GM04503 (cell line): ENCODE measurements at places on chromosomes 2 and 18.

GRCh38 chr2:29617351-29617750, 304.0 kb downstream of the ALK start:
- no peak for DNase-seq

- no peak for DNase-seq
These were observed 319.2 kb downstream of the GULP1 start for GRCh38 chr2:188610827-188611226.

GRCh38 chr2:38485734-38486133, 108.7 kb upstream of the ATL2 start:
- no peak for DNase-seq

DNA sequence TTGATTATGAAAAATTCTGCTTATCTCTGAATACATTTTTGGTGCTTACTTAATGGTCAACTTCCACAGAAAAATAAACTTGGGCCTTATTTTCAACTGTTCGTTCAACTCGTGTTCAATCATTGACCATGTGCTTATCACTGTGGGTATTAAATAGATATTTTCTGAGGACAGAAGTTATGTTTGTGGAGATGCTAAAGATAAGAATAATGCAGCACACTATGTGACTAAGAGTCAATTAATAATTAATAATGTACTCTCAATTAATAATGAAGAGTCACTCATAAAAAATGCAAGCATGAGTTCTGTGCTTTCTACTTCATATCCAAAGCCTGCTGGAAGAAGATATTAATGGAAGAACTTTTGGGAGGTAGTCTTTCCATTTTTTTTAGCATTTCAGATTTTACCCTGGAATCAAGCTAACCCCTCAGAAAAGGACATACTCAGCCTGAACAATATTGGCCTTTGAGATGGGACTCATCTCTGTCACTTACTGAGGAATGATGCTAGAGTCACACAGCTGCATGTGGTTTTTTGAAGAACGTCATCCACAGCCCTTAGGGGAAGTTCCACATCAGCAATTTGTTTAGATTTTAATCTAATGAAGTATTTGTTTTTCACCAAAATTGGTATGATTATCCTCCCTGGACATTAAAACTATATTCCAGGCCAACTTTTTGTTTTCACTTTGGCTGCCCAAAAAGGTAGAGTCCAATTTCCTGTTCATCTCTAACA, 191.9 kb upstream of the CRIM1 start:
- no peak for DNase-seq

GRCh38 chr2:197164141-197164754, 146.3 kb downstream of the ANKRD44 start:
- DNase-seq = no peak
